ENCODE measurements at places on chromosomes 2 and 18. TPM values are rescaled to one million over a fixed set of nuclear protein-coding genes. Genes with fewer than 3 reads are reported as not detected.
A peak's percentile ranks its signal among the peaks of the same experiment; 100 is the strongest.

Gene PPP1R1C
- total RNA-seq = not detected

Gene SERPINB12
- total RNA-seq = not detected

DNA sequence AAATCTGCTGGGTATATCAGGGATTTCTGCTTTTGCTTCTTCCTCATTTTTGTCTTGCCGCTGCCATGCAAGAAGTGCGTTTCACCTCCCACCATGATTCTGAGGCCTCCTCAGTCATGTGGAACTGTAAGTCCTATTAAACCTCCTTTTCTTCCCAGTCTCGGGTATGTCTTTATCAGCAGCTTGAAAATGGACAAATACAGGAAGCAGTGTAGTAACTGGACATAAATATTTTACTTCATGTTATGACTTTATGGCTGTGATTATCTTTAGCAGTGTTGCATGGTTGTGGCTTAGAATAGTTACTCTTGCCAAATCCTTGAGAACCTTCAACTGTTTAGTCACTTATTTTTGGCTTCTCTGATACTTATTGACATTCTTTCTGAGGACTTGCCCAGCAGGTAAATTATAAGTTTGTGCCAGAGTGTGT is 66.2 kb upstream of the DLX2 start:
- DNase-seq = no peak

DNA sequence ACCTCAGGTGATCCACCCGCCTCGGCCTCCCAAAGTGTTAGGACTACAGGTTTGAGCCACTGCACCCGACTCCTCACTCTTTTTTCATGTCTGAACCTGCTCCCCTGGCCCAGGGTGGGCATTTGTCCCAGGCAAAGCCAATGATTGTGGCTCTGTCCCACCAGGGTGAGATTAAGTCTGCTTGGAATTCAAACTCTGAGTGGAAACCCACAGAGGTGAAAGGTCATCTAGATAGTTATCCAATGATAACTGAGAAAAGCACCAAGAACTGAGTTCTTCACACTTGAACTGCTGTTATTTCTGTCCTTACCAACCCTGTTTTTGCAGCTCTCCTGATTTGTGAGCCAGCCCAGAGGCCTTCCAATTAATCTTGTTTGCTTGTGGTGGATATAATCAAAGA is 62.4 kb upstream of the ACVR1 start:
- DNase-seq = peak; percentile 18

GRCh38 chr2:172572981-172573380 is 17.1 kb downstream of the PDK1 start:
- DNase-seq = no peak

DNA sequence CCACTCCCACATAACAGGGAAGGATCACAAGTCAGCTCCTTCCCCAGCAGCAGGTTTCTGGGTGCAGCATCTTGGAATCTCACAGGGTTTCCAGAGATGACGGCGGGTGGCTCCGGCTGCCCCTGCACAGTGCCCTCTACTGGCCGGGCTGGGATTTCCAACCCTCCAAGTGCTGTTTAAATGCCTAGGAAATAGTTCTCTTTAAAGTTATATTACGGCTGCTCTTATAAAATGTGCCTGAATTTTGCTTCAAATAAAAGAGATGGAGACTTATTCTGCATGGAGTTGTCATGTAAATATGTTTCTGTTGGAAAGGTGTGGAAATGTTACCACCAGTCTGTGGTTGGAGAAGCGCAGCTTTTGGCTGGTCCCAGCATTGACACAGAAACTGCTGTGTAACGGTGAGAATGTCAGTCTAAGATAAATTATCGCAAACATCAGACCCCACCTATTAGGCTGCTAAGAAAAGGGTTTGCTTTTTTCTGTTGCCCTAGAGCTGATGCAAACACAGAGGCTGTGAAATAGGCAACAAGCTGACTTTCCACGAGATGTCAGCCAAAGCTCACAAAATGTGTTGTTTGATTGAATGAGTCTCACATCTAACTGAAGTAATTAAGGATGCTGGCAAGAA is 3.3 kb upstream of the HJURP start:
- DNase-seq = peak; percentile 69
